ENCODE measurements at places on chromosomes 6 and 20.

GRCh38 chr6:155440398-155441111, 15.1 kb downstream of the NOX3 start:
- DNase-seq: no peak

DNA sequence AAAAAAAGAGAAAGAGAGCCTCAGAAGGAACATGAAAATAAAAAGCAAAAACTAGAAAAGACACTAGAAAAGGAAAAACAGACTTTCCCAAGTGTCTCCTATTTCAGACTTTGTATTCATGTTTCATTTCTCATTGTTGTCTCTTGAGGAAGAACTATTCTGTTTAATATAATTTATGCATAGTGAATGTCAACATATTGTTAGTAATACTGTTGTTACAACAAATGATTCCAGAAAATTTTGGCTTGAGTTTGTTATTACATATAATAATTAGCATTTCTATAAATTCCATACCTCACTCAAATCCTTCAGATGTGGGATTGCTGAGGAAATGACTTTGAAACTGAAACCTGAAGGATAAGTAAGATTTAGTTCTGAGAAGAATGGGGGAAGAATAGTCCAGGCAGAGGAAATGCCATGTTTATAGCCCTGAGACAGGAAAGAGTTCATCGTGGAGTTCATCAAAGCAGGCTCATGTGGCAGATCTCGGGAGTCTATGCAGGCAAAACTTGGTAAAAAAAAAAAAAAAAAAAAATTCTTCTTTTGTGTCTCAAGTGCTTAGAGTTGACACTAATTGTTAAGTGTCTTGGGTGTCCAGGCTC, 53.1 kb upstream of the EIF2S2 start:
- no peak for DNase-seq

DNA sequence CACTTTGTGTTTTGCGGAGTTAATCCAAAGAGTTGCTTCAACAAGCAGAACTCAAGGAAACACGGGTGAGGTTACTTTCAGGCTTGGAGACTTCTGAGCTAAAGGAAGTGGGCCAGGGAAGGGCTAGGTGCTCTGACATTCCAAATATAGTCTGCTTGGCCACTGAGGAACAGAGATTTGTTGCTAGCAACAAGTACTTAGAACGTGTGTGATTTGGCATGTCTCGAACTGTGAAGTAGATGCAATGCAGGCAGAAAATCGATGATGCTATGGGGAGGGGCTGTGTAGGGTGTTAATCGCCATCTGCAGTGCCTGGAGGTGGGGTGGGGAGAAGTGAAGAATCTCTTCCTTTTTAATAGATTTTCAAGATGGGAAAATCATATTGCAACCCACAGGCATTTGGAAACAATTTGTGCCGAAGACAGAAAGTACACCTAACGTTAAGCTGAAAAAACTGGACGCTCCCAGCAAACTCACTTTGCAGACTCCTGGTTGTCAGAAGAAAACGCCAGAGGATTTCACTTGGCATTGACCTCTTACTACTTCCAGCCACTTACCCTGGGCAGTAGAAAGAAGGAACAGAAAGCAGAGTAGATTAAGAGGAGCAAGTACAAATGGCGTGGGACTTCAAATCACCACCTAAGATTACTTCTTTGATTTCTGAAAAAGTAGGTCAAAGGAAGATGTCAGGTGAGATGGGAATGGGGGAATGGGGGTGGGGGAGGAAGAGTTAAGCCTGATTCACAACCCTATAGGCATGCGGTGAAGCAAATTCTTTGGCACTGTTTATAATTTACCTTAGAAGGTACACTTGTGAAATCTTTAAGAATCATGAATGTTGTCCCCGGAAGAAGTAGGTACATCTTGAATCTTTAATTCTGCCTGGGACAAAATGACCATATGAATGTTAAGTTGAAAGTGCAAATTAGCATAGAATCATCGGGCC, 314.1 kb downstream of the CD83 start:
- no peak for DNase-seq

DNA sequence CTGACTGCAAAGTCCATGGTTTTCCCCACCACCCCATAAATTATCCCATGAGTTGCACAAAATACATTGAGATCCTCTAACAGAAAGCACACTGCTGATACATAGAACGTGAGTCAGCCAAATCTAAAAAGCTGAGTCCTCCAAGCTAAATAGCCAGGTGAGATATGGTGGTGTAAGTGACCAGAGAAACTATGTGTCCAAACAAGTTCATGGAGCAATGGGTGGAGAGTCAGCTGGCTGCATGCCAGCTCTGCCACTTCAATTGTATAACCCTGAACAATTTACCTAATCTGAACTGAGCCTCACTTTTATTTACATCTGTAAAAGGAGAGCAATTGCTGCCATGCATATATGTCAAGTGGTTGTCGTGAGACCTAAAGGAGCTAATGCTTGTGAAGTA, 9.7 kb downstream of the SNAP25 start:
- DNase-seq: no peak

GRCh38 chr20:19512886-19513677, 245.0 kb upstream of the RIN2 start:
- DNase-seq: no peak

- DNase-seq: no peak
Measured at GRCh38 chr6:2775003-2775402, 9.8 kb downstream of the WRNIP1 start.

DNA sequence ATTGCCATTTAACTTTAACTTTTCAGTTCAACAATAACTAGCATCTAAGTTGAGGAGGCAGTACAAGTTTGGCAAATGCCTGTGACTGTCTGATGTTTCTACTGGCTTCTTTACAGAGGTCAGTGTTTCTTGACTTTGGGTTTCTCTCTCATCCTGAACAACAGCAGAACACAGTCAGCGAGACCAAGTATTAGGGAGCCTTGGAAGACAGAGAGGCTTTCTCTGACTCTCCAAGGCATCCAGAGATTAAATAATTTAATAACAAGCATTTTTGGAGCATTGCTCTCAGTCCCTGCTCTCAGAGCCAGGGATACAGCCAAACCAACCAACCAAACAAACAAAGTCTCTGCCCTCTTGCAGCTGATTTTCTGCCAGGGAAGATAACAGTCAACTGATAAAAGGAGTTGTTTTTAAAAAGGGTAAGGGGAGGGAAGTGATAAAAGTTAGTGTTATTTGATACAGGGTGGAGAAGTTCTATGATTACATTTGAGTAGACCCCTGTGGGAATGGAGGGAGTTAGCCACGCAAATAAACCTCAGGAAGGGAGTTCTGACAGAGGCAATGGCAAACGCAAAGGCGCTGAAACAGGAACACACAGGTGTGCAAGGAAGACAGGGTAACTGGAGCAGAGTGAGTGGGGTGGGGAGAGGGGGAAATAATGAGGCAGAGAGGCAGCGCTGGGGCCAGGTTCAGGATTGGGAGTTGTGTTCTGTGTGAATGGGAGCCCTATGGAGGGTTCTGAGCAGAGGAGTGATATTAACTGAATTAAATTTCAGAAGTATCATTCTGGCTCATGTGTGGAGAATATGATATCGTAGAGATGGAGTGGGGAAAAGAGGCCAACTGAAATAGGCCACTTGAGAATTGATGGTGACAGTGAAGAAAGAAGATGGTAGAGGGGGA, 55.2 kb downstream of the SEL1L2 start:
- no peak for DNase-seq

DNA sequence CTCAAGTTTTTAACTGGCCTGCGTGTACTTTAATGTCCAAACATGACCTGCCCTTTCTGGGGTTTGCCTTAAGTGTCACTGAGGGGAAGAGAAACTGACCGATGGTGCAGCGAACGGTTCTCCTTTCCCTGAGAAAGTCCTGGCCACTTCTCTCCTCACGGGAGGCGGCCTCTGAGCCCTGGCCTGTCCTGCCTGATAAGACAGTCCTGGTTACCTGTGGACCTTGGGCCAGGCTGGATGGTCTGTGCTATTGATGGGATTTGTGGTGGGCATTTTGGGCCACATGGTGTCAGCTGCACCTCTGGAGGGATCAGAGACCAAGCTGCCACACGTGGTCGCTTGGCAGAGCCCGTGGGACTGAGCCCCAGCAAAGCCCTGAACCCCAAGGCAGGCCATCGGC, 11.6 kb upstream of the NTSR1 start:
- no peak for DNase-seq

DNA sequence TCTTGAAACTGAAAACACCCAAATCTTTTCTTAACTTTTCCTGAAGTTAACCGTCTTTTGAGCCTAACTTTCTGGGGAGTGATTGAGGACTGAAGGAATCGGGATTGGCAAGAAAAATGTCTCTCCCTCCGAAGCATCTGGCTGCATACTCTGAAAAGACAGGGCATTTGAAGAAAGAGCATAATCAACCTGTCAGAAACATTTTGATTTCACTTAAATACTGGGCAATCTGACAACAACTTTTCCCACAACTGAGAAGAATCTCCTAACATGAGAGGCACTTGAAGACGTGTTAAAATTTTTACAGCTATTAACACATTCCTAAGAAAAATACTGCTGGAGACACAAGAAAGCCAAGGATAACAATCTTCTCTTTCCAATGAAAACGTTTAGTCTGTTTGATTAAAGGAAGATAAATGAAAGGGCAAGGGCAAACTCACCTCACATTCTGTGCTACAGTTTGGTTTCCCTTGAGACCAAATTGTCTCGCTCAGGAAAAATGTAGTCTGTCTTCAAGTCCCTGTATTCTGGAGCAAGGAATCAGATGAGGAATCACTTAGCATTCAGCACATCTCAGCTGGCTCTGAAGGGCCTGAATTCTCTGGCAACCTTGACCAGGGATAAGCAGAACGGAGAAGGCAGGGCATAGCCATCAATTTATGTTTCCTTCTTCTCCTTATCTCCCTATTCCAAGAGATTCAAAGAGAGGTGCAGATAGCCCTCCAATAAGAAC, 76.1 kb downstream of the TBX18 start:
- DNase-seq: no peak

- DNase-seq: no peak
Measured at GRCh38 chr6:149334682-149335160, 17.2 kb downstream of the TAB2 start.

DNA sequence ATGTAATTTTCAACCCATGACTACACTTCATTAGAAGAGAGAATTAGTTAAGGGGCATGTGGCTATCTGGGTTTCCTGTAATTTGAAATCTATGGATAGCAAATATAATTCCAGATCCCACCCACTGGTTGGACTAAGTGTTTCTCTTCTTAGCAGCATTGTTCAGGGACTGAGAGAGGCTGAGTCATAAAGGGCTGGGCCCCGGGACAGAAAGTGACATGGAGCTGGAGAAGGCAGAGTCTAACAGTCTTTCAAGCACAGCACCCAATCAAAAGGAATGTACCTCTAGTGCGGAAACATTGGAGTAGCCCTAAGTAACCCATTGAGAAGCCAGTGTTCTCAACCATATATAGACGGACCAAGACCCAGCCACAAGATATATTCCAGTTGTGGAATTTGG, 363.9 kb downstream of the DHX35 start:
- no peak for DNase-seq

GRCh38 chr20:7742479-7742878, 197.8 kb downstream of the HAO1 start:
- no peak for DNase-seq

DNA sequence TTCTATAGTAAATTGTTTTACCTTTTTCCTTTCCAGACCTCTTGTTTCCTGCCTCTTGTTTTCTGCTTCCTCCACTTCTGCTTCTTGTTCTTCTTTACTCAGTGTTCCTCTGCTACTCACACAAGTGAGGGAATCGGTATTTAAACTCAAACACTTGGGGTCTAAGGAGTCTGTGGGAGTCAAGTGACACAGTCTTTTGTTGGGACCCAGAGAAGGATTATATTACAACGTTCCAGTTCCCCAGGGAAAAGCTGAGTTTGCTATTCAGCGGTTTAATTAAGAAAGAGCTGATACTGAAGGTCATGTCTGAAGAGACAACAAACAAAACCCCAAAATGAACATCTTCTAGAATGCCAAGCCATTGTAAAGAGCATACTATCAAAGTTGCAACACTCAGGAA, 107.8 kb upstream of the CITED2 start:
- no peak for DNase-seq

- no peak for DNase-seq
Measured at GRCh38 chr6:152404936-152405595, 232.1 kb downstream of the SYNE1 start.

DNA sequence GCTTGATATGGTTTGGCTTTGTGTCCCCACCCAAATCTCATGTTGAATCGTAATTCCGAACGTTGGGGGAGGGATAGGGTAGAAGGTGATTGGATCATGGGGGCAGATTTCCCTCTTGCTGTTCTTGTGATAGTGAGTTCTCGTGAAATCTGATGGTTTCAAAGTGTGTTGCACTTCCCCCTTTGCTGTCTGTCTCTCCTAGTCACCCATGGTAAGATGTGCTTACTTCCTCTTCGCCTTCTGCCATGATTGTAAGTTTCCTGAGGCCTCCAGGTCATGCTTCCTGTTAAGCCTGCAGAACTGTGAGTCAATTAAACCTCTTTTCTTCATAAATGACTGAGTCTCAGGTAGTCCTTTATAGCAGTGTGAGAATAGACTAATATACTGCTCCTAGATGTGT, 19.9 kb downstream of the PFDN4 start:
- no peak for DNase-seq

DNA sequence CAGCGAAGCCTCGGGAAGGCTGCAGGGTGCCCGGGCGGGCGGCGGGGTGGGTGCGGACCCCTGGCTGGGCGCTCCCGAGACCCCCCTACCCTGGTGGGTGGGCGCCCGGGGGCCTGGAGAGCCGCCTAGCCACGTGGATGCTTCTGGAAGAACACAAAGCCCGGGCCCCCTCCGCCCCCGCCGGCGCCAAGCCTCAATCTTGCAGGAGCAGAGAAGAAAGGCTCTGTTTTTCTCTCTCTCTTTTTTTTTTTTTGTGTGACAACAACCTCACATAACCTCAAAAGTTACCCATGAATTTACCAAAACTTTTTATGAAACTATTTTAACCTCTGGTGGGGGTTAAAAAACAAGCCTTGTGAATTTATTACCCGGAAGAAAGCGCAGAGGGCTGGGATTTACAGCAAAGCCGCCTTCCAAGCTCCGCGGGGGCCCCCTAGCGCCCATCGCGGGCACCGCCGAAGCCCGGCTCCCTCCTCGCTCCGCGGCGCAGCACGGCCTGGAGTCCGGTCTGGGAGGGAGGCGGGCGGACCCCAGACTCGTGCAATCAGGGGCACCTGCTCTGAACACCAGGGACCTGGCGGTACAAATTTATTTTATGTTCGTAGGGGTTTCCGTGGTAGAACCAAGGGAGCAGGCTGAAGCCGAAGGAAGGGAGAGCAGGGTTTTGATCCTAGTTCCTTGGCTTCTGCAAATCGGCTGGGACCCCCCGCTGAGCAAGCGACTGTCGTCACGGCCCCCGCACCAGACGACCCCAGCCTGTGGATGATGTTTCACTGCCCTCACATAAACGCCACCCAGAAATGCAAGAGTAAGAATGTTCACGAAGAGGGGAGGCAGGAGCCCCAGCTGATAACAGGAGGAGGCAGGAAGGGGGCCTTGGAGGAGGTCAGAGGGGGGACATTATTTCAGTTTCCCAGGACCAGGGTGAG, 58.9 kb downstream of the ZNF831 start:
- DNase-seq: peak; percentile 52

Data from stimulated activated CD4-positive, alpha-beta T cell treated with anti-CD3 and anti-CD28 coated beads, TNF-alpha, amount 100 ng/mL, for 1 hour (primary cell).